Stomach (tissue), 19 donors: ENCODE measurements at places on chromosomes 4 and X. TPM values are rescaled to one million over a fixed set of nuclear protein-coding genes. Genes with fewer than 3 reads are reported as not detected.
A peak's percentile ranks its signal among the peaks of the same experiment; 100 is the strongest.

DNA sequence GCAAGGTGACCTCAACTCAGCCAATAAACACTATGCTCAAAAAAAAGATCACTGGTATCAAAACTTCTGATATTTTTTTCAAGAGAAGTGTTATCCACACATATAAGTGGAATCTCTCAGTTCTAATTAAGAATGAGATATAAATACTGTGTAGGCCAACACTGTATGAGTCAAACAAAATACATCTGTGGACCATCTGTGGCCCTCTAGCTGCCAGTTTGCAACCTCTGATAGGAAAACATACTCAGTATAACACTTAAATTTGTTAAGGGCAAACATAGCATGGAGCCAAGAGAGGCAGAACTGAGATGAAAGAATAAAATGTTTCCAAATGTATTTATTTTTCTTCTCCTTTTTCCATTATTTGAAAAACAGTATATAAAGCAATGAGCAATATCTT is 377.3 kb downstream of the ARAP2 start:
- H3K4me1 ChIP-seq, result no peaks in the 10 kb centered on the region
- no peak overlapping the region for H3K4me3 ChIP-seq
- no peaks in the 10 kb centered on the region for H3K27me3 ChIP-seq
- DNase-seq, result no peak
- no peak overlapping the region for H3K27ac ChIP-seq
- no peaks in the 10 kb centered on the region for H3K36me3 ChIP-seq

- no peak overlapping the region for H3K4me3 ChIP-seq
- no peak overlapping the region for H3K27ac ChIP-seq
- no peaks in the 10 kb centered on the region for H3K36me3 ChIP-seq
- no peak for DNase-seq
Observed at GRCh38 chrX:117936118-117936517, 180.5 kb downstream of the KLHL13 start.

Gene GPRIN3
- 12.2 TPM for total RNA-seq

GRCh38 chr4:168920441-168921065 is 89.5 kb downstream of the CBR4 start:
- no peak for DNase-seq
- H3K36me3 ChIP-seq, result peaks cover 92% of the 10 kb centered on the region
- no peaks in the 10 kb centered on the region for H3K4me1 ChIP-seq
- H3K4me3 ChIP-seq, result no peak overlapping the region
- no peak overlapping the region for H3K27ac ChIP-seq

- no peaks in the 10 kb centered on the region for H3K4me1 ChIP-seq
- H3K4me3 ChIP-seq, result no peak overlapping the region
- H3K36me3 ChIP-seq, result no peaks in the 10 kb centered on the region
- no peaks in the 10 kb centered on the region for H3K27me3 ChIP-seq
- DNase-seq, result no peak
- no peak overlapping the region for H3K27ac ChIP-seq
Observed at GRCh38 chr4:41526628-41527027, 11.3 kb upstream of the LIMCH1 start.

DNA sequence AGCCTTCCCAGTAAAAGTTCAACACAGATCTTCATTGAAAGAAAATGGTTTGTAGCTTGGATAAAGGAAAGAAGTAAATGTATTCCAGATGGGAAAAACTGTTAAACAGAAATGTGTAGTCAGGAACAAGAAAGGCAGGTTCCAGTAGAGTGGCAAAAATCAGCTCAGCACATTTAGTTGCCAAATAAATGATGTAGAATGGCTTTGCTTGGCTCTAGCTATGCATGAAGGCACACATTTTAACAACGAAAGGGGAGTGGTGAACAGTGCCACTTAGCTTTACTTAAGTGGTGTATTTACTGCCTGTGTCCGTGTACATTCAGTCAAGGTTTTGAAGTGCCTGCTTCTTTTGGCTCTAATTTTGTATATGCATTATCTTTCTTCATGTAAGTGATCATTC is 644.5 kb upstream of the ATOH1 start:
- no peak overlapping the region for H3K4me3 ChIP-seq
- H3K27ac ChIP-seq, result peak overlapping the region; percentile 67
- no peaks in the 10 kb centered on the region for H3K27me3 ChIP-seq
- peaks cover 9% of the 10 kb centered on the region for H3K4me1 ChIP-seq

- no peak overlapping the region for H3K4me3 ChIP-seq
- no peaks in the 10 kb centered on the region for H3K36me3 ChIP-seq
- DNase-seq, result no peak
- no peaks in the 10 kb centered on the region for H3K4me1 ChIP-seq
- no peak overlapping the region for H3K27ac ChIP-seq
- no peaks in the 10 kb centered on the region for H3K27me3 ChIP-seq
Observed at GRCh38 chrX:17488036-17488435, 113.0 kb downstream of the NHS start.

DNA sequence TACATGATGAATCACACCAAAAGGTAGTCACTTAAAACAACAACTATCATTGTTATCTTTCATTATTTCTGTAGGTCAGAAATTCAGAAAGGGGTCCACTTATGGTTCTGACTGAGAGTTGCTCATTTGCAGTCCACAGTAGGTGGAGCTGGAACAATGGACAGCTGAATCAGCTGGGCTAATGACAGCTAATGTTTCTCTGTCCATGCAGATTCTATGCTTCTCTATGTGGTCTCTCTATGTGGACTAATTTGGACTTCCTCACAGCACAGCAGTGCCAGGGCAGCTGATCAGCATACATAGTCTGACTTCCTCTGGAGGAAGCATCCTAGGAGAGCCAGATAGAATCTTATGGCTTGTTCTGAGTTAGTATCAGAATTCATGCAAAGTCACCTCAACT is 131.7 kb upstream of the INTU start:
- H3K27me3 ChIP-seq, result no peaks in the 10 kb centered on the region
- H3K27ac ChIP-seq, result no peak overlapping the region
- H3K4me1 ChIP-seq, result peaks cover 7% of the 10 kb centered on the region
- no peaks in the 10 kb centered on the region for H3K36me3 ChIP-seq
- H3K4me3 ChIP-seq, result no peak overlapping the region

Gene GJB1
- not detected for total RNA-seq

- H3K4me3 ChIP-seq, result no peak overlapping the region
- H3K4me1 ChIP-seq, result peaks cover 24% of the 10 kb centered on the region
- no peaks in the 10 kb centered on the region for H3K36me3 ChIP-seq
- no peaks in the 10 kb centered on the region for H3K27me3 ChIP-seq
Observed at GRCh38 chr4:159097785-159098184, 5.1 kb upstream of the RAPGEF2 start.

Gene FBXL5
- 108 TPM for total RNA-seq

DNA sequence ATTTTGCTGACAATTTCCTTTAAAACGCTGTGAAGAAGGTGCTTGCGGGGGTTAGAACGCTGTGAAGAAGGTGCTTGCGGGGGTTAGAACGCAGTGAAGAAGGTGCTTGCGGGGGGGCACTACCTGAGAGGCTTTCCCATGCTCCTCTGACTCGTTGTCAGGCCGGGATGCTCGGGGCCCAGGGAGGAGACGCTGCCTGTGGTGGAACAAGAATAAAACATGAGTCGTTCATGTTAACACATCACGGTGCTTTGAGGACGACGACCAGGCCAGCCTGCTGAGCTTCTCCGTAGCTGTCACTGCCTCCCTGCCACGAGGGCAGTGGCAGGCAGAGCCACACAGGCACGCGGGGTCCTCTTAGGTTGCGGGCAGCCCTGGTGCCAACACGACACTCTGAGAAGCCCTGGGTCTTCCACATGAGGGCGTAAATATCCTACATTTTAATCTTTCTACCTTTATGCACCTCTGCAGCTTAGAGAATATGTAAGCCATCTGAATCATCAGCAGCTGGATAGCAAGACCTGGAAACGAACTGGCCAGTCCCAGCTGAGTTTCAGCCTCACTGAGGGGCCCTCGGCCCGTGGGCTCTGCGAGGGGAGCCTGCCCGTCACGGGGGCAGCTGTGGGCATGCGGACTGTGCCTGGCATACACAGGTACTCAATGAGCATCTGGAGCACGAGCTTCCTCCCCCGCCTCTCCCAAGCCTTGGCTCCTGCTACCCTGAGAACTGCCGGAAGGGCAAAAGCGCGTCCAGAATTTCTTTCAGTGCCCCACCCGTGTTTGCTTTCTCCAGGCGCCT is 47.0 kb downstream of the FGFRL1 start:
- peaks cover 9% of the 10 kb centered on the region for H3K4me1 ChIP-seq
- peak; percentile 67 for DNase-seq
- no peak overlapping the region for H3K4me3 ChIP-seq
- no peaks in the 10 kb centered on the region for H3K36me3 ChIP-seq

- H3K4me1 ChIP-seq, result no peaks in the 10 kb centered on the region
- H3K36me3 ChIP-seq, result no peaks in the 10 kb centered on the region
- H3K27me3 ChIP-seq, result no peaks in the 10 kb centered on the region
- no peak for DNase-seq
- no peak overlapping the region for H3K4me3 ChIP-seq
Observed at GRCh38 chr4:35970366-35970960, 273.9 kb downstream of the ARAP2 start.

DNA sequence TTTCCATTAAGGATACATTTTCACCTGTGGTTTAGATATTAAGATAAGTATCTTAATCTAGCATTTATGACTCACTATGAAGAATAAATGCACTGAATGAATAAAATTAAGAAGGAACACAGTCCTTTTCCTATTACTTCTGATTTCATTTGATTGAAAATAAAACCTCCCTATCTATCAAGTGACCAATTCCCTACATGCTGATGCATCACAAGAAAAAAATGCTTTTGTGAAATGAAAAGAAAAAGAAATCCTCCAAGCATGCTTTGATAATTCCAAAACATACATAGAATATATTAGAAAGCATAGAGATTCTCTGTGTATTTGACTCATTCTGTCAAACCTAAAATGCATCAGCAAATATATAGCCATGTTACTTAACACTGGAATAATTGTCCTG is 37.1 kb downstream of the PCDH10 start:
- no peak overlapping the region for H3K4me3 ChIP-seq
- H3K27ac ChIP-seq, result no peak overlapping the region
- no peaks in the 10 kb centered on the region for H3K36me3 ChIP-seq
- no peaks in the 10 kb centered on the region for H3K4me1 ChIP-seq
